Mesangial cell (primary cell): ENCODE measurements at places on chromosomes 12 and 14. TPM values are rescaled to one million over a fixed set of nuclear protein-coding genes. Genes with fewer than 3 reads are reported as not detected.

Gene KLHDC1
- total RNA-seq = 0.38 and 0.49 TPM in 2 replicates

Gene RGS6
- not detected in 2 replicates for total RNA-seq

Gene PNN
- 4.4 and 10.1 TPM in 2 replicates for total RNA-seq

Gene POLE2
- 3.9 and 25.6 TPM in 2 replicates for total RNA-seq

Gene PLXNC1
- total RNA-seq = under 0.01 and 0.25 TPM in 2 replicates

Gene ETFBKMT
- 0.65 and 1.4 TPM in 2 replicates for total RNA-seq

Gene NTF3
- total RNA-seq = 0.16 and 0.25 TPM in 2 replicates

Gene RFX4
- not detected in 2 replicates for total RNA-seq
